ENCODE measurements at places on chromosomes 5 and 9.

DNA sequence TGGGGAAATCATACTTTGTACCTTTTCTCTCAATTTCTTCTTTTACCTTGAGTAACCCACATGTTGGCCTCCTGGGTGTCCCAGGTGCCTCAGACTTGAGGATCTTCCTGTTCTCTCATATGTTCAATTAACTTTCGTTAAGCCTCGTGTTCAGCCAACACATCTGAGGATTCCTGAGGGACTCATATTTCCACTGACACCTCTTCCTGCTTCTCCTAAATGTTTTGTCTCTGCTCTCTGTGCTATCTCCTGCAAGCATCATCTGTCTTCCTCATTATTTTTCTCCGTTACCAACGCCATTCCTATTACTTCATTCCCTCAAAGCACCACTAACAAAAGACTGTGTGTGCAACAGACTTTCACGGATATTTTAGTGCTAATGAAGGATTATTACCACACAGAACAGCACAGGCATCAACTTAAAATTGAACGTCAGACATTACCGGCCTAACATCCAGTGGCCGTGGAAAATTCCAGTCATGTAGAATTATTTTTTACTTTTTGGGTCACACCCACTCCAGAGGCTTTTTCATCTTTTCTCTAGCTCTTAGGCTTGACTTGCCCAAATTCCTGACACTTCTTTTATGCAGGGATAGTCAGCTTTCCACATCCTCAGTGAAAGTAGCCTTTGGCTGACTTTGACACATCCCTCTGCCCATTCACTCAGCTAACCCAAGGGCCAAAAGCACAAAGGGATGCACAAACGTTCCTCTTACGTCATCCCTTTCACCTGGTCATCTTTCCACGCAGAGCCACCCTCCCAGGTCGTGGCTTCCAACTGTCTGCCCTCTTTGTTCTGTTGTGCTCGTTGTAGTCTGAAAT, 46.0 kb upstream of the OSMR start:
- DNase-seq, result no peak

DNA sequence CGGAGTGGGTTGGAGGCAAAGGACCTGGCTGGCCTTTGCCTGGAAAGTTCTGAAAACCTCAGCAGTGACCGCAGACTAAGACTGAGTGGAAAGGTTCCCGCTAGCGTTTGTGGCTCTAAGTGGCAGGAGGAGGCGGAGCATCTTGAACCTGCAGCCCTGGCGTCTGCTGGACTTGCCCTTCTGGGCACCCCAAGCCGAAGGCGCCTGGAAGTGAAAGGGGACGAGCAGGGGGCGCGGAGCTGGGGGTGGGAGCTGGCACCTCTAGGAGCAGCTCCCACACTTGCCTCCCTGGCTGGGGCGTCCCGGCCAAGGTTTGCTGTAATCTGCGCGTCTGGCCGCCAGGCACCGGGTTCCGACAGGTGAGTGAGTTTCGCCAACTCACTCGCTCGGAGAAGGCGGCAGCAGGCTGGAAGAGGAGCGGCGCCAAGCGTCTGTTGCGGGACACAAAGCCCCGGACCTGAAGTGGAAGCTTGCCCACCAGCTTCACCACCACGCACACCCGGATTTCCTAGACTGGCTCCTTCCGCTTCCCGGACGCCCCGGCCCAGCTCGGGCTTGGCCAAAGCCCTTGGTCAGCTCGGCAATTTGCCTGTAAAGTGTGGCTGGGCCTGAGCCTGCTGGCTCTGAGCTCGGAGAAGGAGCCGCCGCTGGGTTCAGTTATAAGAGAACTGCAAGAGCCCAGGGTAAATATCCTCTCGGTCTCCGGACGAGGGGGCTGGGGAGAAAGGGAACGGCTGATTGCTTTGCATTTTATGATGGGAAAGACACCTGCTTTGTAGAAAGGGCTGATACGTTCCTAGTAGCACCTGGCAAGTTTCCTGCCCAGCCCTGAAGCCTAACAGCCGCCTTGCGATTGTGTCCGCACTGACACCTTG, at the start of gene GNA14:
TSS of gene GNA14 (minus strand) at position 89 of the 875 bp plus-strand sequence. CDS start 529 bp downstream, outside the sequence.
- no peak for DNase-seq

DNA sequence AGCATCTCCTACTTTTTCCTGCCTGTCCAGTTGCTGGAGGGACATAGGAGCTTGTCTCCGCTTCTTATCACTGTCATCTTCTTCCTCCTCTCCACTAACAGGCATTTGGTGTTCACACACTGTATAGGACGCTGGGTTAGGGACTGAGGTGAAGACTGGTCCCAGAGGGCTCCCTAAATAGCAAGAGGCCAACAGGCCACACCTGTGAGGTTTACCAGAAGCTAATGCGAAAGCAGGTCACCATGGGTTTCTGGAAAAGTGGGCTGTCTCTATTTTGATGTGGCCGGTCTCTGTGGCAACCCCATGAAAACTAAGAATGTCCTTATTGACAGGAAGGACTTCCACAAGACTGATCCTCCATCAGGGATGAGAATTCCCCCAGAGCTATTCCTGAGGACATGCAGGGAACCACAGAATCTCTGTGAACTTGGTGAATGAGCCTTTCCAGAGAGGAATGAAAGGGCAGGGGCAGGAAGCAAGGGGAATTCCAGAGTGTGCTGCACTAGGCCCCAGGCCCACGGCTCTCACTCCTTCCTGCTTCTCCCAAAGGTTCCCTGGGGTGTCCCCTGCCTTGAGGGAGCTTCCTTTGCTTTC, 61.7 kb downstream of the DAP start:
- no peak for DNase-seq

DNA sequence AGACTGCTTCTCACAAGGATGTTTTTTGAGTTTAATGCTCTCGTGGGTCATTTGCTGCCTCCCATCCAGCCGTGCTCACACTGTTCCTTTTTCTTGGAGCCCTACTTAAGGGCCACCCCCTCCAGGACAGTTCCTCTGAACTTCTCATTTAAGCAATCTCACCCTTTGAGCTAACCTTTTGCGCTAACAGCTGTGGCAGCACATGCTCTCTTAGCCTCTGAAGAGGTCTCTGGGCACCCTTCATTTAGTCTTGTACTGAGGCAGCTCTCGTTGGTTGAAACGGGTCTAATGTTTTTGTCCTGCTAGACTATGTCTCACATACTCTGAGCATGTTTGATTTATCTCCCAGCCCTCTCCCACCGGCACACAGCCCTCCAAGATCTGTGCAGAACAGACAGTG, 11.8 kb downstream of the ALDH1B1 start:
- DNase-seq, result no peak
